CD4-positive, alpha-beta T cell treated with Interleukin-12 subunit alpha and Interleukin-12 subunit beta, for 1 hour (primary cell): ENCODE measurements at places on chromosomes 6 and 20.

DNA sequence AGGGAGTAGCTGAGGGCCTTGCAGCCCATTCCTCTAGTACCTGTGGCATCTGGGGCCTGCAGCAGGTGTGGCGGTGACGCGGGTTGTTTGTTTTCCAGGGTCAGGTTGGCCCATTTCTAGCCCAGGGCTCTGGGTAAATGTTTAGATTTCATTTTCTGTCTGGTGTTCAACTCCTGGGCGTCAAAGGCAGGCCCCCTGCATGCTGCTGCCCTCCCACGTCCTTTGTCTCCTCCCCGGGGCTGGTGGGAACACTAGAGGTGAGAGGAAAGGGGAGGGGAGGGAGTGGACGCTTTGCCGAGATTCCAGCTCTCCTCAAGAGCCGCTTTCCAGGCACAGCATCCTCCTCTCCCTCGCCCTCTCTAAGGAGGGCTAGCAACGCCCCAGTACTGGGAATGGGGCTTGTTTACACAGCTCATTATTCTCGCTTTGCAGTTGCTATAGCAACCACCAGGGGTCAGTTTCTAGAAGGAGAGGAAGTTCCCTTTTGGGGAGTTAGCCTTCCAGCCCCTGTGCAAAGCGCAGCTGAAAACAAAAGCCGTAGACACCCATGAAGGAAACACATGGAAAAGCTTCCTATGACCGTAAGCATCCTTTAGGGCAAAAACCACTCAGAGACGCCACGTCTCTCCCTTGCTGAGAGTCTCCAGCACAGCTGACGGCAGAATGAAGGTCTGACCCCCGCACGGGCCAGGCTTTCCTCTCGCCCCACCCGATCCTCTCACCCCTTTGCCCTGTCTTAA lies 170.6 kb downstream of the LY86 start:
- DNase-seq = peak; percentile 27

GRCh38 chr6:157669747-157670216 lies 153.3 kb upstream of the SNX9 start:
- DNase-seq = no peak

GRCh38 chr20:44580581-44581268 lies 1.7 kb upstream of the PKIG start:
- DNase-seq = no peak

GRCh38 chr20:50285376-50286173 lies 94.9 kb downstream of the CEBPB start:
- no peak for DNase-seq

- DNase-seq = peak; percentile 54
Observed at GRCh38 chr6:45922728-45923351, 92.8 kb downstream of the CLIC5 start.

- no peak for DNase-seq
Observed at GRCh38 chr6:109867009-109867969, 110.8 kb upstream of the GPR6 start.

- no peak for DNase-seq
Observed at GRCh38 chr6:38025451-38025850, 205.9 kb downstream of the ZFAND3 start.

DNA sequence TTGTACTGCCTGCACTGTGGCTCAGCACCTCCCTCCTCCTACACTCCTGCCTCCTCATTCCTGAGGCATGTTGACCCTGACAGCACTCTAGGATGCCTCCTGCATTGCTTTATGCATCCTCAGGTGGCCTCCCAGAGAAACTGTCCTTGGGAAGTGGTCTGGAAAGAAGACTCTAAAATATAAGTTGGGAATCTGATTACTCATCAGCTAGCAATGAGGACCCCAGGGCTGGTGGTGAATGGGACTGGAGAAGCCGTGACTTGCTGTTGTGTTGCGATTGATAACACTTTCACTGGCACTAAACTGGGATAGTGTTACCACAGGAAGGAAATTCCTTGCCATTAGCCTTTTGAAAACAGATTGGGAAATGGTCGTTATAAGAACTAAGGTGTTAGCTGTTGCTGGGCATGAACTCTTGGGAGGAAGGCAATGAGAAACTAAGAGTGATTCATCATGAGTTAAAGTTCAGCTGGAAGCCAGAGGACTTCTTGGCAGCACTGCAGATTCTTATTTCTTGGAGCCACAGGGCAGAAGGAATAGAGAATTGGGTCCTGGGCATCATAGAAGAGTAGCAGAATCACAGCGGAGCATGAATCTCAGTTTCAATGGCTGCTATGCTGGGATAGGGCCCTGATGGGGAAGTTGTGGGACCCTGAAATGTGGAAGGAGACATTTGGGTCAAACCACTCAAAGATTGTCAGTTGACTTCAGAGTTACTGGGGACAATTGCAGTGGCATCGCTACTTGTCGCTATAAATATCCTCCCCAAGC lies 10.1 kb upstream of the SIRPD start:
- no peak for DNase-seq

GRCh38 chr20:58018590-58018989 lies 209.9 kb downstream of the ANKRD60 start:
- DNase-seq = no peak

DNA sequence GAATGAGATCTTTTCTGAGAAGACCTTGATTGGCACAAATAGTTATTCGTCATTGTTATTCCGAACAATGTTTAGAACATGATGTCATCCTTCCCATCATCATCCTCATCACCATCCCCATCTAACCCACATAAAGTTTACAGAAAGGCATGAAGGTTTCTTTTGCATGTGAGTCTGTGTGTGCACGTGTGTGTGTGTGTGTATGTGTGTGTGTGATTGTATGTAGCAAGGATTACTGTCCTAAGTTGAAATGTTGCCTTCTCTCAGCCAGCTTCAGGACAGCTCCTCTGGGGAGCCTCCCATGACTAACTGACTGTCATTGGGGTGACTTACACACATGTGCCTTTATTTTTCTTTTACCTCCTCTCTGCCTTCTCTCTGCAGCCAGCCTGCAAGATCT lies 113.5 kb downstream of the SLC22A3 start:
- DNase-seq = peak; percentile 17

DNA sequence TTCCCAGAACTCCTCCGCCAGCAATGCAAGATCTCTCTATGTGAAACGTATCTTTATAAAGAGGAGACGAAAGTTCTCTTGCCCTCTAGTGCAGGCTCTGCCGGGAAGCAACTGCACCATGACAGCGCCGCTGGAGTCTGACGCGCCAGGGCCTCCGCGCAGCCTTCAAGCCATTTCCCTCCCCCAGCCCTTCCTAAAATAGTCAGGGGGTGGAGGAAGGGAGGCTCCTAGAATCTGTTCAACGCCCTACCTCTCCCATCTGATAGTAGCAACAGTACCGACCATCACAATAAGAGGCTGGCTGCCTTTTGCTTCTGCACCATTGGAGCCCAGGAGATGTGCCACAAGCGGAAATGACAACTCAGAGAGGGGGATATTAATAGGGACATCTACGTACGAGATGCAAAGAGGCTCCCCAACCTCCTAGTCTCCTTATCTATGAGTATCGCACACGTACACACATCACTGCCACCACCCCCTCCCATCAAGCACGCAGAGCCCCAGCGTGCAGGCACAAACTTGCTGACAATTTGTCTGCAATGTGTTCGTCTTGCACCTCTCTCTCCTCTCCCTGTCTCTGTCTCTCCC lies 1.0 kb downstream of the SYNE1 start:
- DNase-seq = peak; percentile 11

- DNase-seq = no peak
Observed at GRCh38 chr6:75603106-75603420, 1.4 kb downstream of the SENP6 start.

- DNase-seq = peak; percentile 16
Observed at GRCh38 chr6:45488889-45489288, 111.2 kb upstream of the SUPT3H start.

GRCh38 chr6:116136933-116137340 lies 11.0 kb upstream of the COL10A1 start:
- peak; percentile 5 for DNase-seq

GRCh38 chr20:38893565-38894090 lies 32.6 kb upstream of the FAM83D start:
- DNase-seq = peak; percentile 85

- DNase-seq = no peak
Observed at GRCh38 chr6:100726666-100727065, 154.5 kb downstream of the ASCC3 start.

DNA sequence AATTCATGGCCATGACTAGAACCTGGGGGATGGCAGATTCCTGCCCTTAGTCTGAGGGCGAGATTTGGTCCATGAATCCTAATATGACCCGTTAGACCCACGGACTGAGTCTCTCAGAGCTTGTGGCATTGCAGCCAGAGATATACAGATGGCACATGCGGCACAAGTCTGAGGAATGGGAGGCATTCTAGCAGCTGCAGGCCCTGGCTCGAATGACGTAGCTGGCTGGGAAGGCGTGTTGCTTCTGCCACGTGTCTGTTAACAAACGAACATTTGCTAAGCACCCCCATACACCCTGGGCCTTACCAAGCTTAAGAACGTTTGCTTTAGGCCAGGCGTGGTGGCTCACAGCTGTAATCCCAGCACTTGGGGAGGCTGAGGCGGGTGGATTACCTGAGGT lies 68.0 kb downstream of the CD164 start:
- DNase-seq = no peak

DNA sequence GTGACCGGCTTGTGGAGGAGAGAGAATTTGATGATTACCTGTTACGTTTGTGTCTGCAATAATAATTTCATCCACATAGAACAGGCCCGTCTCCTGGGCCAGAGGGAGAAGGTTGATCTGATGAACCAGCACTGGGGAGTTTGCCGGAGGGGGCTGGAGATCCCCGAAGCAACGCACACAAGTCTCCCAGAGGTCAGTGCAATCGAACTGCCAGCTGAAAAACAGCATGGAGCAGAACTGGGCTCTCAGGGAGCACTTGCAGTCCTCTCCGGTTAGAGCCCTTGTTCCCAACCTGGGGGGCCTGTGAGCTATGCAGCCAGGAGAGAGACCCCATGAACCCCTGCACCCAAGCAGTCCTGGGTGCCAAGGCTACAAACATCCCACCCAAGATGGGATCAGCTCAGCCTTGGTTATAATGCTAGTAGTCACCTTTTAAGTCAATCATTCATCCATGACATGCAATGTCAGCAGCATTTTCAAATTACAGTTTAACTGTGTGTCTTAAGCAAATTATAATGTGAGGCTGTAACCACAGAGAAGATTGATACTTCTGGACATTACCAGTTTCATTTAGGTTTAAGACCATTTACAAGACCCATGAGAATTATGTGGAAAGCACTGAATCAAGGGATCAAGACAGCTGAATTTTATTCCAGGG lies 34.2 kb downstream of the PKHD1 start:
- no peak for DNase-seq

GRCh38 chr6:150894191-150894744 lies 28.8 kb downstream of the MTHFD1L start:
- DNase-seq = no peak

DNA sequence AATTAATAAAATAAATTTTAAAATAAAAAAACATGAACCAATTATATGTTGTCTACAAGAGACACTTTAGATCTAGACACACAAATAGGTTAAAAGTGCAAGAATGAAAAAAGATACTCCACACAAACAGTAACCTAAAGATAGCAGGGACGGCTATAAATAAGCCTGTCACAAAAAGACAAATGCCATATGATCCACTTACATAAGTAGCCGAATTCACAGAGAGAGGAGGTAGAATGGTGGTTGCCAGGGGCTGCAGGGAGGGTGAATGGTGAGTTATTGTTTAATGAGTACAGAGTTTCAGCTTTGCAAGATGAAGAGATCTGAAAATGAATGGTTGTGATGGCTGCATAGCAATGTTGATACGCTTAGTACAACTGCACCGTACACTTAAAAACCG lies 32.7 kb downstream of the KATNA1 start:
- no peak for DNase-seq

- DNase-seq = no peak
Observed at GRCh38 chr20:34004227-34004626, 10.5 kb downstream of the RALY start.

DNA sequence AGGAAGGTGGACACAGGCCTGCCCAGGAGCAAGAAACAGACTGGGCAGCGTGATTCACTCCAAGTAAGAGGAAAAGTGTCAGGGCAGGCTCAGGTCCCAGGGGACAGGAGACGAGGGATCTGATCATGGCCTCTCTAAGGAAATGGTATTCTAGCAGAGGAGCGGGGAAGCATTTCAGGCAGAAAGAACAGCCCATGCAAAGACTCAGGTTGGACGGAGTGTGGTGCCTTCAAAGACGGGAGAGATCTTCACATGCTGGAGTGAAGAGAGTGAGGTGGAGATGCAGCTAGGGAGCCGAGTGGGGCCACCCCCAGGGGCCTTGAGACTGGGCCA lies 161.1 kb downstream of the SYCP2 start:
- DNase-seq = no peak

GRCh38 chr6:76466286-76466685 lies 393.8 kb upstream of the IMPG1 start:
- DNase-seq = no peak

DNA sequence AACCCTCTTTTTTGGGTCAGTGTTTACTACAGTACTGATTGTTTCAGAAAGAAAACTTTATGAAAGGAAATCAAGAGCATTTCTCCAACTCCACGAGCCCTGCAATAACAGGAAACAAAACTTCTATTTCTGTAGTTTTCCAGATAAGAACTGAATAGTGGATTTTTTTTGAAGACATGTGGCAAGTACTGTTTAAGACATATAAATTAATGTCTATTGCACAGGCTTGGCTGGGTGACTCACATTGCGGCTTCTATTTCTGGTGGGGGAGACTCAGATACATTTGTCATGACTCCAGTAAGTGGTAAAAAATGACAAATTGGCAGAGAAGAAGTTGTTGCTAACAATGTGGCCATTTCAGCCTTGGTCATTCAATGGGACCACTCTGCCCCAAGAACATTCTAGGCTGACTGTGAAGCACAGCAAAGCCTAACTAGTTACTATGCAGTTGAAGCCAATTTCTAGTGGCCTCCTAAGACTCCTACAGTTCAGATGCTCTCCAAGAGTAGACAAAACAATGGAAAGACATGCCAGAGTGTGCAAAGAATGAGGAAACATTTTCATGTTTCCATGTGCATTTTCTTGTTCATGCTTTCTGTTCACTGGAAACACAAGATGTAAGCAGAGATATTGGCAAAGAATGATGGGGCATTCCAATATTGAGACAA lies 200.9 kb downstream of the EDN1 start:
- DNase-seq = no peak

DNA sequence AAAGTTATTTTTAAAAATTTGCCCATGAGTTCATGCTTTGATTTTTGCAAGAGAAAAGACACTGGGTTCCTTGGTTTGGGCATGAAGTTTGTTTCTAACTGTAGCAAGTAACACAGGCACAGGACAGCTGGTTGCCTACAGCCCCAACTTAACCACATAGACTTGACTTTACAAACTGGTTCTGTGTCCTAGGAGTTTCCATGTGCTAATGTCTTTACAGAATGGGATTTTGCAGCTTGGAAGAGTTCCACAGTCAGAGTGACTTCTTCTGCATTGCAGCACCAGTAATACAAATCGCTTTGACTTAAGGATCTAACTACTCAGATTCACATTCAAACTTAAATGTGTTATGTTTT lies 44.3 kb downstream of the OR2B2 start:
- no peak for DNase-seq

- DNase-seq = no peak
Observed at GRCh38 chr20:13101706-13102105, 92.9 kb downstream of the SPTLC3 start.

- DNase-seq = no peak
Observed at GRCh38 chr20:8903655-8904605, 165.0 kb upstream of the PLCB4 start.
